NCI-H69 (cell line): ENCODE measurements at places on chromosomes 2 and 18.

GRCh38 chr18:29147944-29148343, 971.0 kb upstream of the CDH2 start:
- DNase-seq: peak; percentile 68

DNA sequence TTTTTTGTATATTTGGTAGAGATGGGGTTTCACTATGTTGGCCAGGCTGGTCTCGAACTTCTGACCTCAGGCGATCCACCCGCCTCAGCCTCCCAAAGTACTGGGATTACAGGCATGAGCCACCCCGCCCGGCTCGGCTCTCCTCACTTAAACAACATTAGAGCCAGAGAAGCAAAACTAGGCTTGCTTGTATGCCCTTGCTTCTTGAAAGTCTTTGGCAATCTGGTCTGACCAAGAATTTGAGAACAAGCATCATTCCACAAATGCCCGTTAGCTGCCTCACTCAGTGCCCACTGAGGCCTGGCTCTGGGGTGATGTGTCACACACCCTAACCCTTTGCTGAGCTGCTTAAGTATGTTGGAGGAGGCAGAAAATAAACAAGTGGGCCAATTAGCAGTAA, 33.5 kb downstream of the SOWAHC start:
- DNase-seq: no peak

DNA sequence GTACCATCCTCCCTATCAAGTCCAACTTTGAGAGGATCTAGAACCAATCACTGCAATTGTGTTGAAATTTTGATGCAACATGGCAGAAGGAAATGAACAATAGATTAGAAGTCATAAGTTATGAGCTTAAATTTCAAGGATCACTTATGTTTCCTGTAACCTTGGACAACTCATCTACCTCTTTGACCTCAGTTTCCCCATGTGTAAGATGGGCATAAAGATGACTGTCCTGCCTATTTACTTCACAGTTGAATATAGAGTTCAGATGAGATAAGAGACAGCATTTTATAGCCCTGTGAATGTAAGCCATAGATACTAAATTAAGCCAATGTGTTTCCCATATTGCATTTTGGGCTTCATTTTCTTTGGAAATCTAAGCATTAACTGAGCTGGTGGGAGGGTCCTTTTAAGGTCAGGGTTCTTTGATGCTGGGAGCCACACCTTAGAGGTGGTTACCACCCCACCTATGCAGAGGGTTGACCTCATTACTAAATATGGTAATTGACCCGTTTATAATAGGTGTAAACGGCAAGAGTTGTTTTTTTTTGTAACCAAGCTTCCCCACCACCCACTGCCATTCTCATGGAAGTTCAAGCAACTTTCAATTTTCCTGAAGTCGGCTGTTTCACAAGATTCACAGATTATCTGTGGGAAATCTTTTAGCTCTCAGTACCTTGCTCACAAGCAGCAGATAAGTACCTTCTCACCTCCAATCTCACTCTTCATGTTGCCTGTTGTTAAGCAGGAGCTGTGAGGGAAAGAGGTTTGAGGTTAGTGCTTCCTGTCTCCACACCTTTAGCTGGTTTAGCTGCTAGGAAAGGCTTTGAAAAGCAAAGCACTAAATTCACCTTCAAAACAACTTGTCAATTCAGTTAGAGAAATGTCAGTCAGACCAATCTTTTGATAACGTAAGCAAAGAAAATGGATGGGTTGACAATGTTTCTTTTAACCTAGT, 13.3 kb downstream of the CD28 start:
- DNase-seq: no peak

- peak; percentile 22 for DNase-seq
Measured at GRCh38 chr2:191703079-191703725, 25.3 kb downstream of the NABP1 start.

GRCh38 chr18:22703883-22704585, 229.1 kb upstream of the RBBP8 start:
- peak; percentile 74 for DNase-seq

DNA sequence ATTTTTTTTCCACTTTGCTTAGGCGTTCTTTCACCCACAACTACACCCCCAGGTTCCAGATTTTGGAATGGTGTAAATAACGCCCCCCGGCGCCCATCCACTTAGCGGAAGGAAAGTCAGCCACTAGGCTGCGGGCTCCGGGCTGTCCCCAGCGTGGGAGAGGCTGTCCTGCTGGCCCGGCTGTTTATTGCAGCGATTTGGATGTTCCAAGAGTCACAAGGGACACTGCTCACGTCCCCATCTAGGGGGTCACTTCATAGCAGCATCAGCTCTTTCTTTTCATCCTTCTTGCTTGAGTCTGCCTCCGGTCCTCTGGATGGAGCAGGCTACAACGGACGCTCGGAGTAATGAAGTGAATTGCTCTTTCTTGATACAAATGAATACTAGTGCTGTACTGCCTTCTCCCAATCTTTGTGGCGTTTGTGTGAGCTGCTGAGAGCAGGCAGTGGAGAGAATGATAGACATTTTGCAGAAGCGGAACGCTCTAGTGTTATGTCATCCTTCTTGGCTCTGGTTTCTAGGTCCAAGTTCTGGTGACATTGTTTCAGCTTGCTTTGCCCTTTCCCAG, 50.7 kb upstream of the PAIP2B start:
- no peak for DNase-seq

- DNase-seq: no peak
Measured at GRCh38 chr2:198368089-198368488, 563.7 kb downstream of the PLCL1 start.

DNA sequence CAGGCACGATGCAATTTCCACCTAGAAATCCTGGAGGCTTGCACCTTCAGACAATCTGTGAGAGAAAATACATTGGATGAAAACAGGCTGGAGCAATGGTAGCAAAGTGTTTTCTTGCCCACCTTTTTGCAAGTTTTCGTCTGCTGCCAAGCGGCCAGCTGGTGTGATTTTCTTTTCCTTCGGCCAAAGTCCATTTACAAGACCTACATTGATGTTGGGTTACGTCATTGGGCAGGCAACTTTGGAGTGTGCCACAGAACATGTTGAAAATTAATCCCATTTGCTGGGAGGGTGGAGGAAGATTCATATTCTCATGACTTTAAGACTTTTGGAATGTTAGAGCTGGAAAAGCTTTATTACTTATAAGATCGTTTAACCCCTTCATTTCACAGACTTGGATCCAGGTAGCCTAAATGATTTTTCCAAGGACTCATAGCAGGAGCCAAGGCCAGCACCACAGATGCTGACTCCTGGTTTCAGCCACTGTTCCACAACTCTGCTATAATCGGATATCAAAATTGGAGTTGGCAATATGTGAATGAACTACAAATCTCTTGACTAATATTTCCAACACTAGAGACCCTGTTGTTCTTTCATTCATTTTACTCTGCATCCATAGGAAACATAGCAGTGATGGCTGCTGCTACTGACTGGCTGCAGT, 352.1 kb downstream of the RND3 start:
- no peak for DNase-seq

DNA sequence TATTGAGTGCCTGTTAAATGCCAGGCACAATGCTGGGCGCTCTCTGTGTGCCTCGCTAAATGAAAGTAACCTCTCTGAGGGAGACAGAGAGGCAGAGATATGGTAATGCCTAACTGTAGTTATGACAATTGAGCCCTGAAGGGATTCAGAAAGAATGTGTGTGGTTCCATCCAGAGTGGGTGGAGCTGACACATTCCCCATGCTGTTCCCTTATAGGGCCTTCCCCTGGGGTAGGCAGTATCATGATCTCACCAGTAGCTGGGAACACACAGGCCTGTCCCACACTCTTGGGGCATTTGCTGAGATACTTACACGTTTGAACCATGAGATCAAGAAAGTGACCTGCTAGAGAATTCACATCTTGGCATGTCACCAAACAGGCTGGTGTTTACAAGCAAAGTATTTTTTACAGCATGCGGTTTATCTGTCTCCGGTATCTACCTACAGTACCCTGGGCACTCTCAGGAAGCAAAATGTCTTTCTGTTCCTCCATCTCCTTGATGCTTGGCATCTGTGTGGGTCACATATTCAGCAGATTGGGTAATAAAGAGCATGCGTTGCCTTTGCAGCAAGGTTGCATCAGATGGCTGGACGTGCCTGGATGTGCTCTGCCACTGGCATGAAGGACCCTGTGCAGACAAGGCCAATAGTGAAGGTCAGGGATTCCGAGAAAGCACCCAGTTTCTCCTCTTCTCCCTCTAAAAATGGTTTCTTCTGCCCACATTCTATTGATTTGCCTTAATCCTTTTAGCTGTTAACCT, 9.4 kb downstream of the CTIF start:
- DNase-seq: peak; percentile 48

DNA sequence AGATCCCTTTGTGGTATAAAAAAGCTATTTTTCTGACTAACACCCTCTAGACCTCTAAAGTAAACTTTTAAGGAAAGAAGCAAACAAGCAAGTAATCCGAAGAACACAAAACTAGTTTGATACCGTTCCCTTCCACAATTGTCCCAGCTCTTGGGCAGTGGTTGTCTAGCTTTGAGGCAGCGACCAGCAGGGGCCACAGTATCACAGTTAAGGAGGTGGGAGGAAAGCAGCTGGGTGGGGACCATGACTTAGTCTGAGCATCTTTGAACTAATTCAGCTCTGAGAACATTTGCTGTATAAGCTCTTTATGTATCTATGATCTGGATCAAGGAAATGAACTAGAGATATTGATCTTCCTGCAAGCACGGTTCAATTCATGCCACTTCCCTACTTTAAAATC, 51.0 kb downstream of the SF3B1 start:
- no peak for DNase-seq

DNA sequence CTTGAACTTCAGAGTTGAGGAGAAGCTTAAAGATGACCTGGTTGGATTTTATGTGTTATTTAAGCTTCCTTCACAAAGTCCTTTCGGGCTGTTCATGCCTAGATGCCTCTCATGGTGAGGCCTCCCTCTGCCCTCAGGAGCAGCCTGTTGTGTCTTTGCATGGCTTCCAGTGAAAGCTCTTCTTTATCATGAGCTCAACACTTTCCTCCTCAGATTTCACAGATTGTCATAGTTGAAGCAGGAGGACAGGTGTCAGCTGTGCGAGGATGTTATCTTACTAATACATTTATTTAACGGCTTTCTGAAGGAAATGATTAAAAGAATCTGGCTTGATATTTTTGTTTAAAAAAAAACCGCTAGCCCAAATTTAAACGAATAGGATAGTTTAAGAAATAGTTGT, 48.8 kb upstream of the ITSN2 start:
- DNase-seq: no peak

GRCh38 chr2:222998459-222998858, 53.5 kb upstream of the KCNE4 start:
- no peak for DNase-seq

DNA sequence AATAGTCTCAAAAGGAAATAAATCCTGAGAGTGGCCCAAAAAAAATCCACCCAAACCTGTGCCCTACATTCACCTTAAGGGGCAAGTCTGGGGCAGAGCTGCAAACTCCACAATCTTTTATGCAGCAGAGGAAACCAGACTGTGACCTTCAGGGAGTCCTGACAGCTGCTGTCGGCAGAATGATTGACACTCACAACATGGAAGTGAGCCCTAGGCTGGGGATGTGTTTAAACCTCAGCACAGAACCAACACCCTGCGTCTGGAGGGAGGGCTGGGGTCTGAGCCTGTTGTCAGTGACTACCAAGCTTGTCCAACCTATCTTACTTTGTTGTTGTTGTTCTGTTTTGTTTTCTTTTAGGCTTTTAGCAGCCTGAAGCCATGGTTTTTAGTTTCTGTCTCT, 39.6 kb downstream of the CRACDL start:
- DNase-seq: no peak

DNA sequence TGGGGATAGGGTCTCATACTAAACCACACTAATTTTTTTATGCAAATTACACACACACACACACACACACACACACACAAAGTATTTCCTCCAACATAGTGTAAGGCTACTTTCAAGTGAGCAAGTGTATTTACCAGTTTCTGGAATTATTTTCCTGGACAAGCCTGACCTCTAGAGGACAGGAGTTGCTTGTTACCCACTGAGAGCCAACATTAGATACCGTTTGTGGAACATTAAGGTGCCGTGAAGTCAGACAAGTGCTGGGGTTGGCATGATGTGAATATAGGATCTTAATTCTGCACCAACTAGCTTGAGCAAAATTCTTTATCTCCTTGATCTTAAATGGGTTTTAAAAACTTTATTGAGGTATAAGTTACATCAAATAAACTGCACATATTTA, 39.3 kb upstream of the SERPINB2 start:
- DNase-seq: peak; percentile 88

GRCh38 chr2:73830871-73831401, 2.2 kb downstream of the STAMBP start:
- no peak for DNase-seq

DNA sequence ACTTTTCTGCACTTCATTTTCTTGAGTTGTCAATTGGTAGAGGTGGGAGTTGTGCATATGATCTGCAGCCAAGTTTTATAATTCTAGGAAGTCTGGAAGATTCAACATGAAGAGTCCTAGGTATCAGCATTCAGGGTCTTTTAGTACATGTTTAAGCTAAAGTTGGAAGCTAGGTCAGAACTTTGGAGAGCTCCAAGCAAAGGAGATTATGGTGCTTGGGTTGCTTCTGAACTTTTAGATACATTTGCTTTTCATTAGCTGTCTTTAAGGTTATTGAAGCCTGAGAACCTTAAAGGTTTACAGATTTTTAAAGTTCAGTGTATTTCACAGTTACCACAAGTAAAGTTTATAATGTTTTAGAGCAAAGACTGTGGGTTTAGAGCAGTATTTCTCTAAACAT, 85.5 kb downstream of the EPC2 start:
- DNase-seq: no peak

DNA sequence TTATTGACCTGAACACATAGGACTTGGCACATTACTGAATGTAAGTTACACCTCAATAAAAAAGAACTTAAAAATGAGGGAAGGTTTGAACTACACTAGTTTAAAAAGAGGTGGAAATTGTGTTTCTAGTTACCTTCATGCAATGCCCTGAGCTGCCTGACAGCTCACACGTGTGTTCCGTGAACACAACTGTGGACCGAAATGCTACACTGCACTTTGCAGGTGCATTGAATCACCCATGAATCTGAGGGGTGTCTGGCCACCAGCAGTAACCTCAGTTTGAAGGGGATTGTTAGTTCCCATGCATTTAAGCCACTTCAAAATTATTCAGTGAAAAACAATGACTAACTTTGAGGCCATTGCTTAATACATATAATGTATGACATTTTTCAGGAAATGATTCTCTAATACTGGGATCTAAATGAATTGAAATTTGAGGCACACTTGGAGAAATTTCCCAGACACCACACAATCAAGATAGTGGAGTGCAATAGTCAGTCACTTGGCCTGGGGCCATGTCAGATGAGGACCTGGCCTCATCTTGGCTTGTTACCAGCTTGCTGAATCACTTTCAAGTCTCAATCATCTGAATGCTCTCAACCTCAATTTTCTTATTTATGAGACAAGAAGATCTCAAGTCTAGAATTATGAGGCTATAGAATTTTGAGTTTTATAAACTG, 59.3 kb downstream of the MYL12B start:
- DNase-seq: peak; percentile 66

- DNase-seq: peak; percentile 62
Measured at GRCh38 chr2:173590276-173590861, 235.7 kb downstream of the CDCA7 start.

DNA sequence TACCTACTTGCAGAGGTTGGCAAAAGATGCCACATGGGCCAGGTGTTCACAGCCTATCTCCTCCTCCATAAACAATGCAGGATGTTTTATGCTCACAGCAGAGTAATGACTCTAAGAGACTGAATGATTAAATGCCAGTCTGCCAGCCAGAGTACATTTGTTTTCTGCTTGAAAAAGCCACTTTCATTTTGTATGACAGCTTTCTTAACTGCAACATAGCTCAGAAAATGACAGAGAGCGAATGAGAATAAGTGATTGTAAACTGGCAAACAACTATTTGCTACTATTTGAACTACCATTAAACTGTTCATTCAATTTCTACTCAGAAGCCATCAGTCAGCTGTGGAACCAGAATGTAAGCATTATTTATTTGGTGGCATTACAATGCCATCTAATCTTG, 50.6 kb upstream of the DCC start:
- DNase-seq: peak; percentile 79
